ENCODE measurements at places on chromosomes 11 and 22.

DNA sequence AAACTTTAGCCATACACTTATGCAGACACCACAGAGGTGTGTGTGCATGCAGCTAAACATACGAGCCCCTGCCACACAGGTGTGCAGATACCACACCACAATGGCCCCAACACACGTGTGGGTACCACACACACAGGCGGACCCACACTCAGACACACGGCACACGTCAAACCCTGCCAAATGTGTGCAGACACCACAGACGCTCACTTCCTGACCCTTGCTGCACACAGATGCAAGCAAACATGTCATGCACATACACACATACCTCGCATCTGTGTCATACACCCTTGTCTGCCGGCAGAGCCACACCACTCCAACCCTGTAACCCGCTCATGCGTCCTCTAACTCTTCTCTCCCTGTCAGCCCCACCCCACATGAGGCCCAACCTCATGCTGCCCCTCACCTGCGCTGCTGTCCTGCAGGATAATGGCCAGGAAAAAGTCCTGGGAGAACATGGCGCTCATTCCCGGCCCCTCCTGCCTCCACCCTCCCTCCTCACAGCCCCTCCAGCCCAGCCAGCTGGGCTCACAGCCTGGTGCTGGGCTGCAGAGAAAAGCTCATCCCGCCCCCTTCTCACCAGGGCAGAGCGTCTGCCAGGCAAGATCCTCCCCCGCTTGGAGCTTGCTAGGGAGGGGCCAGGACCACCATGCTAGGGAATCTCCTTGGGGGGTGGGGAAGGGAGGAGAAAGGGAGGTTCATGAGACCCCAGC is 14.2 kb downstream of the SMPD1 start:
- no peak for DNase-seq

DNA sequence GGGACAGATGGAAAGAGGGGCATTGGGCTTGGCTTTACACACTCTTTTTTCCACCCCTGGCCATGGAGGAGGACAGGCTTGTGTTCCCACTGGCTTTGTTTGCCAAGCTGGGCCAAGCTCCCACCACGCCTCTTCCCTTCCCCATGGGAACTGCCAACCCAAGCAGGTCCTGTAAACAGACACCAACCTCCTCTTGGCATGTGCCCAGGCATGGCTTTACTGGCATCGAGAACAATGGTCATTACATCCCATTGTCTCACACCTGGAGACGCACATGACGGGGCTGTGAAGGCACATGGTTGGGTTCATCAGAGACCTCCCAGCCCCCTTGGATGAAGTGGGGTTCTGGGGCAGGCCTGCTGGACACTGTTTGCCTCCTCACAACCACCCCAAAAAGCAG is 11.7 kb downstream of the SEC14L3 start:
- no peak for DNase-seq

- peak; percentile 75 for DNase-seq
Observed at GRCh38 chr11:6703247-6704063, 20.3 kb upstream of the MRPL17 start.

- DNase-seq = no peak
Observed at GRCh38 chr11:84720706-84721402, 906.3 kb downstream of the DLG2 start.

DNA sequence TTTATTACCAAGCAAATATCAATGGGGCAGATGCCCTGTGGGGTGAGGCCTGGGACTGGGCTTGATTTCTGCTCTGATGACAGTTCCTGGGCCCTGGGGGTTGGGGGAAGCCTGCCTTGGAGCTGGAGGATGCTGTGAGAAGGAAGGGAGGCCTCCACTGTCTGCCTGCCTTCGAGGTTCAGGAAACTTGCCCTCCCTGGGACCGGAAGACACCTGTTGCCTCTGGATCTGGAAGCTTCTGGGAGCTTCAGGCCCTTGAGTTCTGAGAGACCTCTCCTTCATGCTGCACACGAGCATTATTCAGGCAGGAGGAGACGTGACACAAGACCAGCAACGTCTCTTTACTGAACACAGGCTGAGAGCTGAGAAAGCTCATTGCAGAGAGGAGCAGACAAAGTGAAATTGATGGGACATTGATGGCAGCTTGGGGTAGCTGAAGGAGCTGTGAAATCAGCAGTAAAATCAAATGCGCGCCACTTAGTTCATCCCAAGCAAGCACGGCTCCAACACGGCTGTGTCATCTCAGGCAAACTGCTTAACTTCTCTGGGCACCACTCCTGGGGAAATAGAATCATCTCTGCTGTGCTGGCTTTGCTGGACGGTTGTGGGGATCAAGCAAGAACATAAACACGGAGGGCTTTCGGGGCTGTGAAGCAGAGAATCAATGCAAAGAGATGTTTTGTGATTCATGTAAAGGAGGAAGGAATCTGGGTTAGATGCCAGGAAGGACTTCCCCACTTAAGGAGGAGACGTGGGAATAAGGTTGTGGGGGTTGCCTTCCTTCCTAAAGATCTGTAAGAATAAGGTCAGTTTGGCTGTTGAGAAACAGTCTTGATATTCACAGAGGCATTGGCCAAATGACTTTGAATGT is 64.5 kb downstream of the TP53I11 start:
- DNase-seq = no peak

- no peak for DNase-seq
Observed at GRCh38 chr22:47292546-47293320, 530.3 kb downstream of the TBC1D22A start.

GRCh38 chr22:21042978-21043859 is 2.5 kb upstream of the LRRC74B start:
- no peak for DNase-seq

DNA sequence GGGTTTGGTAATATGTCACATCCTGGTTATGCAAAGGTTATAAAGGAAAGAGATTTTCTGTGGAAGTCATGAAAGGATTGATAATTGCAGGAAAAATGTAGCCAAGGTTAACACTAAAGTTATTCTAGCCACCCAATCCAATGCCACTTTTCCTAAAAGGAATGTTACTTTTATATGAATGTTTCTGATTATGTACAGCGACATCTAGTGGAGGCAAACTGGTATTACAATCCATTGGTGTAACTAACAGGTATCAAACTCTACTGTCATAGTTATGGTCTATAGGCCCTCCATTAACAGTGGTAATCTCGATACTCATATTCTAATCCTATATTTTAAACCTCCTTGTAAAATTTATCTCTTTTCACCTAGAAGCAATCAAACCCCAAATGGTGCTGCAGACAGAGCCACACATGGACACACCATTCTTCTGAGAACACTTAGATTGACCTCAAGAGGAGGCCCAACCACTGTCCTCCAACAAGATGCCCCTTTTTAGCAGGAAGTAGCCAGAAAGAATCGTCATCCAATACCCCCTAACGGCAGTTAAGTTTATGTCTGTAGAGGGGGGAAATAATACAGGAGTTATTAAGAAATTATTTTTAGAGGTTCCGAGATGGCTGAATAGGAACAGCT is 74.9 kb upstream of the RAG2 start:
- peak; percentile 50 for DNase-seq

DNA sequence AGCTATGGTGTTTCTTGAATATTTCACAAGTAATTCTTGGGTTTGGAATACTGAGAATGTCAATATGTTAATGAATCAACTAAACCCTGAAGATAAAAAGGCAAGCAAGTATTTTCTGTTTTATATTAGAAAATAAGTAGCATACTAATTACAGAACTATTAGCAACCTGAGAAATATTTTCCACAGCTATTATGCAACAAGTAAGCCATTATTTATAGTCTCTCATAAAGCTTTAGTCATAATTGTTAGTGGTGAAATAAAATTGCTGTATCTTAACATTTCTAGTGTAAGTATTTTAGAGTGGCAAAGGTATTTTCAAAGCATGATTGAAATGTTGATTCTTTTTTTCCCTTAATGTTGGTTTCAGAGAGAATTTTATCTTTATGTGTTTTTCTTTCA is 53.3 kb downstream of the FAR1 start:
- peak; percentile 84 for DNase-seq

DNA sequence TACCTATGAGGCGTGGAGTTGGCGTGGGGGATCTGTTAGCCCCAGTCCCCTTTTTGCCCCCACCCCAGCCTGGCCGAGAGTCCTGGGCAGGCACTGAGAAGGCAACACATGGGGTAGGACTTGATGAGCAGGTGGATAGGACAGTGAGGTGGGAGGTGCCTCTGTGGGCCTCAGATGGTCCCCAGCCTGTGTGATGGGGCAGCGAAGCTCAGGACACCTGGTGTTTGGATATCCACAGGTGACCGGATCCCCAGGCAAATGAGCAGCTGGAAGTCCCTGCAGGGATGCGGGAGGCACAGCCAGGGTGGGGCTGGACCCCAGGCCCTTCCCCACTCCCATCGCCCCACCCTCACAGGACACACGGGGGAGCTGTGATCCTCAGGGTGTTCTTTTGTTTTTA is 9.7 kb downstream of the FBLN1 start:
- DNase-seq = no peak

DNA sequence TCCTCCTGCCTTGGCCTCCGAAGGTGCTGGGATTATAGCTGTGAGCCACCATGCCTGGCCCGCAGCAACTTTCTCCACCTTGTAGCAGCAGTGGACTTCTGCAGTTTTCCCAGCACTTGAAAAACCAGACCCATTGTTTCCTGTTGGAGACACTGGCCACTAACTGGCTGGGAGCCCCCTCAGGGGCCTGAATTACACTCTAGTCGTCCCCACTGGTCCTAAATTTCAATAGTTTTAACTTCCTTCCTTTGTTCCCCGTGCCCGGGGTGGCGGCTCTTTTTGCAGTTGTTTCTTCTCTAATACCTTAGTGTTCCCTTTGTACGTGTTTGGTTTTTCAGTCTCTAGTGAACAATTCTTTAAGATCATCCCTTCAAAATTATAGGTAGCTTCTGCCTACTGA is 2.6 kb upstream of the MRGPRE start:
- DNase-seq = no peak

DNA sequence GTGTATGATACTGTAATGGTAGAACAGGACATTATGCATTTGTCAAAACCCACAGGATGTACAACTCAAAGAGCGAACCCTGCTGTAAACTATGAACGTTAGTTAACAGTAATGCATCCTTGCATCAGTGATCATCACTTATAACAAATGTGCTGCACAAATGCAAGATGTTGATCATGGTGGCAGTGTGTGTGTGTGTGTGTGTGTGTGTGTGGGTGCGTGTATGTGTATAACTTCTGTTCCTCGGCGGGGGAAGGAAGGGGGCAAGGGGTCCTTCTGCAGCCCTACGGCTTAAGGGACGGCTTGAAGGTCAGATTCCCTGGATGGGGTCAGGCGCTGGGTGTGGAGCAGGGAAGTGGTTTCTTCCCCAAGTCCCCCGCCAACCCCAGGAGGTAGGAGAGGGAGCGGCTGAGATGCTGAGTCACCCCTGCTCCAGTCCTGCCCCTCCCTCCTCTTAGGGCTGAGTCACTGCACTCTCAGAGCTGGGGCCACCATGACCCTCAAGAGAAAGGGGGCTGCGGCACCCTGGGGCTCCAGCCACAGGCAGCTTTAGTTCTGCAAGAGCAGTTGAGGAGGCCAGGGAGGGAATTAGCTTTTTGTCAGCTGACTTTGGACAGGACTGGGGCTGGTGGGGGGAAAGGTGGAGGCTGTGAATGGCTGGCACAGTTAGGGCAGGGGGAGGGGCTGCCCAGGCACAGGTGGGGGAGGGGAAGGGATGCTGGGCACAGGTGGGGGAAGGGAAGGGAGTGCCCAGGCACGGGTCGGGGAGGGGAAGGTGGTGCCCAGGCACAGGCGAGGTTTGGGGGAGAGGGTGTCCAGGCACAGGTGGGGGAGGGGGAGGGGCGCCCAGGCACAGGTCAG is 8.8 kb upstream of the CTSD start:
- peak; percentile 96 for DNase-seq

GRCh38 chr22:27317971-27318428 is 483.6 kb downstream of the MN1 start:
- no peak for DNase-seq

GRCh38 chr11:27916541-27917100 is 191.3 kb downstream of the KIF18A start:
- peak; percentile 96 for DNase-seq

DNA sequence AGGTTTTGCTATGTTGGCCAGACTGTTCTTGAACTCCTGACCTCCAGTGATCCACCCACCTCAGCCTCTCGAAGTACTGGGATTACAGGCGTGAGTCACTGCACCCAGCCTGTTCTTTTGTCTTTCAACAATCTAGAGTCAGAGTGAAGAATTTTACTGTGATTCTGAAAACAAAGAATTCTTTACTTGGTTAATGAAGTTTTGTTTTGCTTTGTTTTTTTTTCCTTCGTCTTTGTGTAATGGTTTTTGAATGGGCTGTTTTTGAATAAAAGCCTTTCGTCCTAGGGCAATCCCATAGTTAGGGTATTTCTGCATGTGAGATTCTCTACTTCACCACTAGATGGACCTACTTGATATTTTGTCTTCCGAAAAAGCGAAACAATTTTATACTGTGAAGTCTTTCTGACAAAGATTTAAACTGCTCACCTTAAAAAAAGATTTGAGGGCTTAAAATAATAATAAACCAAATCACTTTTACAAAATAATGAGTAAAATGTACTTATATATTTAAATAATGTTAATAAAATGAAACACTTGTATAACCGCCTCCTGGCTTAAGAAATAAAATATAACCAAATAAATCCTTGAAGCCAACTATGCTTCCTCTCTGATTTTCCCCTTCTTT is 43.4 kb upstream of the SC5D start:
- DNase-seq = peak; percentile 69

- DNase-seq = no peak
Observed at GRCh38 chr22:30386608-30386959, 627 bp downstream of the RNF215 start.
